LoVo (cell line): ENCODE measurements at places on chromosomes 4 and X.

DNA sequence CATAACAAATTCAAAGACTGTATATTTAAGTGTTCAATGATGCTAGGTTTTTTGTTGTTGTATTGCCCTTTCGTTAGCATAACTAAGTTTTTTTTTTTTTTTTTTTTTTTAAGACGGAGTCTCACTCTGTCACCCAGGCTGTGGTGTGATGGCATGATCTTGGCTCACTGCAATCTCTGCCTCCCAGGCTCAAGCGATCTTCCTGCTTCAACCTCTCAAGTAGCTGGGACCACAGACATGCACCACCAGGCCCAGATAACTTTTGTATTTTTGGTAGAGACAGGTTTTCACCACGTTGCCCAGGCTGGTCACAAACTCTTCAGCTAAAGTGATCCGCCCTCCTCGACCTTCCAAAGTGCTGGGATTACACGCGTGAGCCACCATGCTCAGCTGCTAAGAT is 7.0 kb downstream of the SH3BGRL start:
- DNase-seq = no peak

- no peak for DNase-seq
Measured at GRCh38 chr4:16194214-16194613, 32.1 kb downstream of the TAPT1 start.

DNA sequence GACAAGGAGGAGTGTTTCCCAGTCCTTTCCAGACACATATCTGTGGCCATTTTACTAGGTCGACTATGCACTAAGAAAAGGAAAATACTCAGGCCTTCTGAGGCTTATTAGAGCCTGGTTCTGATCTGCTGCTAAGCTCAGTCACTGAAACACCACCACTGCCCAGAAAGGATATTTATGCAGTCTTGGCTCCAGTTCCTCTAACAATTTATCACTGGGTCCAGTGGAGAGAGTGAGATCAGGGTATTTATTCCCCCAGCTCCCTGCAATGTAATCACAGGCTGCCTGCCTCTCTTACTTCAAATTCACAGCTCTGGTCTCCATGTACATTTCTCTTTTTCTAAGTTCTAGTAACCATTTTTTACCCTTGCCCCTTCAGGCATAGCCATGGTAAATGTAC is 81.6 kb upstream of the INPP4B start:
- DNase-seq = no peak

GRCh38 chr4:22942920-22943559 is 250.3 kb downstream of the GBA3 start:
- no peak for DNase-seq

- no peak for DNase-seq
Measured at GRCh38 chr4:2767705-2768074, 11.6 kb upstream of the TNIP2 start.

DNA sequence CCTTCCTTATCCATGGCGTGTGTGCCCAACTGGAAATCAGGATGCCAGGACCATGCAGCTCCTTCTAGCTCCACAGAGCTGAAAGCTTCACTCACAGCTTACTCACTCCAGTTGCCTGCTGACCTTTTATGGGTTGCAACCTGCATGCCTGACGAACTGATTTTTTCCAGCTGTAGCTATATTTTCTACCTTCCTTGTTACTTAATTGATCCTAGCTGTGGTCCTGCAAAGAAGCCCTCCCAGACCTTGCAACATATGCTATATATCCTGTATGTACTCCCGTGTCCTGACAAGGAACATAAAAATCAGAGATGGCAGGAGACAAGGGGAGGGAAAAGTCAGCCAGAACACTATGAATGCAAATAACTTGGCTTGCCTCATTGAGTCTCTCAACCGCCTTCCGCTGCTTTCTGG is 135.3 kb upstream of the LDB2 start:
- no peak for DNase-seq

DNA sequence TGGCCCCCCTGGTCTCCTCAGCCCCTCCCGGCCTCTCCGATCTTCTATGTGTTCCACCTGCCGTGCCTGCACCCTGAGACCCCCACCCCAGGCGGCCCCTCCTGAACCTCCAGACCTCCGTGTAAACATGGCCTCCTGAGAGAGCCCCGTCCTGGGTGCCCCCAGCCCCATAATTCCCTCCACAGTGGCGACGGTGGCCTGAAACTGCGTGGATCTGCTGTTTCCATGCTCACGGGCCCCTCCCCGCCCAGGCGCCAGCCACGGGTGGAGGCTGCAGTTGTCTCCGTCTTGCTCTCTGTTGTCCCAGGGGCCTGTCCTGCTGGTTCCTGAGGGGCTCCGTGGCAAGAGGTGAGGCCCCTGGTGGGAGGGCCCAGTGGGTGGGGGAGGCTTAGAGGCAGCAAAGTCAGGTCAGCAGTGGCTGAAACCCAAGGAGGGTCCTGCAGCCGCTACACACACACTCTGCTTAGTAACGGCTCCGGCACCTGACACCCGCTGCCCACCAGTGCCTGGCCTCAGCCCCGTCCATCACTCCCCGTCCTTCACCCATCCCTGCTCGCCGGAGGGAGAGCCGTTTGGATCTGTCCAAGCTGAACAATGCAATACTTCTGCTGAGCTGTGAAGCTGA is 75.8 kb downstream of the FAM53A start:
- no peak for DNase-seq

DNA sequence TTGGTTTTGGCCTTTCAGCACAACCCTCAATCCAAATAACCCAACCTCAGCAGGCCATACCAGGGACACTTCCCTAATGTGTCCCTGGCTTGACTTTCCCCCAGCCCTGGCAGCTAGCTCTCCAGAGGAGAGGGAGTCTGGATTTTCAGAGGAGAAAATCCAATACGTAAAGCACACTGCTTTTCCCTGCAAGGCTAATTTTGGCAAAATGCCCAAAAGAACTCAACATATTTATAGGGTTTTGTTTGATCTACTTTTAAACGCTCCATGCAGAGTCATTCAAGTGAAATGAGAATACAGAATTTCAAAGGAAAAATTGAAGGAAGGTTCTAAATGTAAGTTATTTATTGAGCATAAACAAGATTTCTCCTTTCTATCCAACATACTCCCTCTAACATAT is 167.2 kb downstream of the SH3KBP1 start:
- no peak for DNase-seq

- DNase-seq = no peak
Measured at GRCh38 chrX:21865436-21865835, 9.6 kb downstream of the YY2 start.

GRCh38 chrX:45351478-45351877 is 150.8 kb upstream of the DIPK2B start:
- DNase-seq = peak; percentile 7

GRCh38 chrX:154013614-154014360 is 5.9 kb downstream of the IRAK1 start:
- DNase-seq = no peak

- DNase-seq = peak; percentile 80
Measured at GRCh38 chr4:101019941-101020401, 327.4 kb downstream of the PPP3CA start.

- no peak for DNase-seq
Measured at GRCh38 chr4:169136796-169137557, 126.9 kb upstream of the CBR4 start.

DNA sequence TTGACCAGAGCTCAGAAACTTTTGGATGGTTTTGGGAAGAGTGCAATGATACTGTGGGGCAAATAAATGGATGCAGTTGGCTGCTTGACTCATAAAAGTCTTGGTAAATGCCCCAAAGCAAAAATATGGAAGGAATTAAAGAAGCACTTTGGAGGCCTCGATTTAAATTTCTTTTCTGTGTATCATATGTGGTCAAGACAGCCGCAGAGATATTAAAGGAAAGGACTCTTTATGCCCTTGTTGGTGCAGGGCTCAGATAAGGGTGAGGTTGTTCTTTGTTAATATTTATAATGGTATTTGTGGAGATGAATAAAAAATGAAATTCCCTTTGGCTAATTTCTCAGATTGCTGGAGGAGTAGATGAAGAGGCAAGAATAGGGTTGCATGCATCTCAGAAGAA is 90.2 kb downstream of the NHS start:
- no peak for DNase-seq

GRCh38 chr4:153645183-153645582 is 38.9 kb upstream of the TLR2 start:
- DNase-seq = no peak

DNA sequence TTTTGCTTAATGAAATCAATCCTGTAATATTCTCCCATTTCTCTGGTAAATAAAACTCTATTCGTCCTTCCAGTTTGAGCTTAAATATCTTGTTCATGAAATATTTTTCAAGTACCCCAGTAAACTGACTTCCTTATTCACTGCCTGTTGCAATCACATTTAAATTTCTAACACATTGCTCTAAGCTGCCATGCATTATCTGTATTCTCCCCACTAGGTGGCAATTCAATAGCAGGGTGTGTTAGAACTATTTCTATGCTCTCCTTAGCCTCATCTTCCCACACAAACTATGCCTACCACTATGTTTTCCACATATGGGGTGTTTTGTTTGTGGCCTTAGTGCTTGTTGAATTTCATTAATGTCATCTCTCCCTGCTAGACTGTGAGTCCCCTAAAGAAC is 377.1 kb upstream of the HS3ST1 start:
- peak; percentile 54 for DNase-seq

- no peak for DNase-seq
Measured at GRCh38 chr4:104818579-104818978, 323.9 kb upstream of the CXXC4 start.

DNA sequence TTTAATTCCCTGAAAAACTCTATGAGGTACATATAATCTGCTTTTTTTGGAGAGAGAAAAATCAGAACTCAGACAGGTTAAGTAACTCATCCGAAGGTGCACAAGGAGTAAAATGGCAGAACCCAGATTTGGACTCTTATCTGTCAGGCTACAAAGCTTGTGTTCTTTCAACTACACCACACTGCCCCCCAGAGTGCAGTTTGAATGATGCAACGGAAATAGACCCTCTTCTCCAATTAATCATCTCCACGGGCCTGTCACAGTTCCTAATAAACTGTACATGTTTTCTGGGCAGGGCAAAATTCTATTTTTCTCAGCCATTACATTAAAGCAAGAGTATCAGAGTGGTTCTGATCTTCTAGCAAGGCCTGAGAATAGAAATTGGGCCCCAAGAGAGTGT is 35.3 kb upstream of the DCX start:
- DNase-seq = no peak

DNA sequence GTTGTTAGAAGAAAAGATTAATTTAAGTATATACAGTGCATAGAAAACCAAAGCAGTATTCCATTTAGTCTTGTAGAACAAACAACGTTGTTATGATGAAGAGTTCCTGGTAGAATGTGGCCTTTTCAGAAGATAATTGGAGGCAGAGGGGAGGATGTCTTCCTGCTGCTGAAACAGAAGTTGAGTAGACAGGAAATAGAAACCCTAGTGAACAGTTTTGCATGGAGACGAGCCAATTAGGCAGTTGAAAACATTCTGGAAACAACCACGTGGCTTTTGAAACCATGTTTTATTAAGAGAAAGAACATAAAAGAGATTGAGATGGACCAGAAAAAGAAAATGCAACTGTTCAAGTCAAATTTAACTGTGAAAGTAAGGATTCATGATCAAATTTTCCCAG is 325.2 kb downstream of the CAMK2D start:
- no peak for DNase-seq

DNA sequence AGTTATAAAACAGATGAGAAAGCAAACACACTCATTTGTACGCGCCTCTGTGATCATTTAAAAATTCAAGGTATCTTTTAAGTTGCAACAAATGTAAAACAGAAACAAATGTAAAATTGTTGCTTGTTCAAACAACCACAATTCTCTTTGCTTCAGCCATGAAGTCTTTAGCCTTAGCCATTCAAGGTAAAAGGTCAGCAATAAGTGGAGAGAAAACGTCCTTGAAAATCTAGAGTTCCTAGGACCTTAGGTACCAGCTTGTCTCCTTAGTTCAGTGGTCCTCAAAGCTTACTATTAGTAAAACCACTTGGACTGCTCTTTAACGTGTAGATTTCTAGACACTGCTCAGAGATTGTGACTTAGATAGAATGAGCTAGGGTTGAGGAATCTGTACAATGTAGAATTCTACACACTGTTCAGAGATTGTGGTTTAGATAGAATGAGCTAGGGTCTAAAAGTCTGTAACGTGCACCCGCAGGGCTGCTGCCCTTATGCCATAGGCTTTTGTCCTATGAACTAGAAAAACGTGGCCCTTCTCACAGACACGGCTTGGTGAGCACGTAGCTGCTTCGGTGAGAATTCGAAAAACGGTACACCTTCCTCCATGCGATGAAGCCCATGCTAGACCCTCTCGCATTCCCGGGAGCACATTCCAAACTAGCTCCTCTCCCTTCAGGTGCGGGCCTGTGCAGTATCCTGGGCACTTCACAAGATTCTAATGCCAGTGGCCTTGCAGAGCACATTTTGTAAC is 1.7 kb downstream of the PLAC8 start:
- peak; percentile 16 for DNase-seq

- DNase-seq = no peak
Measured at GRCh38 chr4:5707778-5708448, 446 bp downstream of the EVC2 start.

GRCh38 chr4:79687006-79687405 is 279.0 kb upstream of the GK2 start:
- no peak for DNase-seq

- DNase-seq = no peak
Measured at GRCh38 chrX:32894679-32895078, 316.7 kb downstream of the DMD start.

DNA sequence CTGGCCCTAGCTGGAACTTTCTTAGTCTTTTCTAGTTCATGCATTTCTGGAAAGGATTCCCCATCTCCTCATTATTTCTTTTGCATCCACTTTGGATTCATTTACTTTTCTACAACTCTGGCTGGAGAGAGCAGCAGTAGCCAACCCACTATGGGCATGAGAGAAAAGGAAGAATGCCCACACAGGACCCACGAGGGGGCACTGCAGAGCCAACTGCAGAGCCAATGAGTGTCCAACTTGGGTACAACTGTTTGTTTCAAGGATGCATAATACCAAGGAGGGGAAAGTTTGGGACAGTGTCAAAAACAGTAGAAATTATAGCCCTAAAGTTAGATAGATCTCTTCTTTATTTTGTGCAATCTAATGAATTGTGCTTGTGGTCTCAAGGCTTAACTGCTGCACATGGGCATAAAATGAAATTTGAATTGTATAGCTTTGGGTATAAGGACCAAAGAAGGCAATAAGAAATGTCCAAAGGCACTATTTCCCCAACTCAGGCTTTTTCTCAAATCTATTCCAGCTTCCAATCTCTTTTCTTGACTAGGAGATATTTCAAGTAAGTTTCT is 230.6 kb downstream of the NSUN7 start:
- DNase-seq = no peak
